ENCODE measurements at places on chromosomes 12 and 14. TPM values are rescaled to one million over a fixed set of nuclear protein-coding genes. Genes with fewer than 3 reads are reported as not detected.

Gene GYS2
- total RNA-seq: not detected

Gene SERPINA6
- 0.76 TPM for total RNA-seq

Gene NEDD1
- 54.2 TPM for total RNA-seq

Gene OXA1L
- total RNA-seq: 51.2 TPM

Gene STYK1
- not detected for total RNA-seq

Gene BATF
- total RNA-seq: 0.28 TPM

- no peak for DNase-seq
Observed at GRCh38 chr12:87274594-87275245, 754.5 kb downstream of the C12orf50 start.

DNA sequence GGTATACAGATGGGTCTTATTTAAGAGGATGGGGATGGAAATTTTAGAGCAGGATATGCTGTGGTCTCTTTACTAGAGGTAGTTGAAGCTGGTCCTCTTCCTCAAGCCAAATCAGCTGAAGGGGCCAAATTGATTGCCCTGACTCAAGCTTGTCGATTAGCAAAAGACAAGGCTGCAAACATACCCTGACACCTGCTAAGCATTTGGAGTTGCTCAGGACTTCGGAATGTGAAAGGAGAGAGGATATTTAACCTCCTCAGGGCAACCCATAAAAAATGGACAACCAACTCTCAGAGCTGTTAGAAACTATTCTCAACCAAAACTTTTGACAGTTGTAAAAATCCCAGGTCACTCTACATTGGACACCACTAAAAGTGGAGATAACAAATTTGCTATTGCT, 15.6 kb downstream of the PTGDR start:
- no peak for DNase-seq

DNA sequence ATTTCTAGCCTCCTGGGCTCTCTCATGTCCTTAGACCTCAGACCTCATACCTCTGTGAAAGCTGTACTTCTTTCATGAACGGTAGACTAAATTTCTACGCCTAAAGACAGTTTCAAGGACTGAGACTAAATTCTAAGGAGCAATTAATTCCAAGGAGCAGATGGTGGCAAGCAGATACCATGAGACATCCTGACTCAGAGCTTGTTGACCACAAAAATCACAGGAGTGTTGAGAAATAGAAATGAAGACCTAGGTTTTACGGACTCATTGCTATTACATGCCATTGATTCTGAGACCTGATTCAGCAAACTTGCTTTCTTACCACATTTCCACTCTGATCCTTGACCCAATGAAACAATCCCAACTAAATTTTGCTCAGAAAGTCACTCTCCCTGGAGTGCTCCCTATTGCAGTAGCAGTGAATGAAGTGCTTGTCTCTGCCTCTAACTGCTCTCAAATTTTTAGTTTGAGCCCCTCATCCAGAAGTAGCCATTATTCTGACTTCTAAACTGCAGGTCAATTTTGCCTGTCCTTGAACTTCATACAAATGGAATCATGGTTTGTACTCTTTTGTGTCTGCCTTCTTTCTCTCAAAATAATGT, 52.0 kb downstream of the PEX5 start:
- no peak for DNase-seq

DNA sequence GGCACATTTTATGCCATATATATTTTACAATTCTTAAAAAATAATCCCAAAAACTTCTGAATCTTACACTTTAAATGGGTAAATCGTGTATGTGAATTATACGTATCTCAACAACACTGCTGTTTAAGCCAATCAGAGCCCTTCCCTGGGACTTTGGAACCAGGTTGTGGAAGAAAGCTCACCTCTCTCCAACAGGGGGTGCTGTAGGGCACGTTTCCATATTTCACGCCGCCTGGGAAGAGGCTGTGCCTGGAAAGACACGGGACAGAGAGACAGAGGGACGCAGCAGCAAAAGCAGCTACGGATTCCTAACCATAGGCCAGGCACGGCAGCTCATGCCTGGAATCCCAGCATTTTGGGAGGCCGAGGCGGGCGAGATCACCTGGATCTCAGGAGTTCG, 29.4 kb upstream of the FBRSL1 start:
- DNase-seq: no peak

DNA sequence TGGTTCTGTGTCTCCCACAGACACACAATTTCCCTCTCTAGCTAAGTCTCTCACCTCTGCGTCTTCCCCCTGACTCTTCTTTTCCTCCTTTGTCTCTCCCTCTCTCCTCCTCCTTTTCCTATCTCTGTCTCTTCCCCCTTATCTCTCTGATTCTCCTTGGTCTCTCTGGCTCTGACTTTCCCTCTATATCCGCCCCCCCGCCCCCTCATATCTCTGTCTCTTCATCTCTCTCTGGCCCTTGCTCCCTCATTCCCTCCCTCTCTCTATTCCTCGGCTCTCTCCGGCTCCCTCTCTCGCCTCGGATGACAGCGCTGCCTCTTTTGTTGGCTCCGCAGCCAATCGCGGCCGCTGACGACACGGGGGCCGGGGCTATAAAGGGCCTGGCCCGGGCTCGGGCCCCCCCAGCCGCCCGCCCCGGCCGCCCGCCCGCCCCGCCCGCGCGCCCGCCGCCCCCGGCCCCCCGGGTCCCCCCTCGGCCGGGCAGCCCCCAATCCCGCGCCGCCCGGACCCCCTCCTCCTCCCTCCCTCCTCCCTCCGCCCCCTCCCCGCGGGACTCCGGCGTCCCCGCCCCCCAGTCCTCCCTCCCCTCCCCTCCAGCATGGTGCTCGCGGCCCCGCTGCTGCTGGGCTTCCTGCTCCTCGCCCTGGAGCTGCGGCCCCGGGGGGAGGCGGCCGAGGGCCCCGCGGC, at the start of gene GDF11:
Gene GDF11 (plus strand): TSS at position 404 of the 687 bp plus-strand sequence. CDS start 195 bp downstream, at position 599.
- peak; percentile 85 for DNase-seq

DNA sequence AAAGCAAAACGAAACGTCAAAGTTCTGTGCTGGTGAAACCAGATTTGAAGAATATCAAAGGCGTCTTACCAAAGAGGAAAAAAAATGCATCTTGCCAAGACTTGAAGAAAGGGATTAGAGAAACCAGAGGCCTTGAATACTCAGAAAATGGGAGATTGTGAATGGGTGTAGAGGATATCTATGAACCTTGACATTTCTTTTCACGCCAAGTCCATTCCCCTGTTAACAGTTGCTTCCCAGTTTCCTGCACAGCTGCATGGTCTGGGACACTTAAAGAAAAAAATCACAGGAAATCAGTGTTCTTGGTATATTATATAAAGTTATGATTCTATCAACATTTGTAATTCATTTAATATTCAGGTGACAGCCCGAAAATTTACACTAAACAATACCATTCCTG, 1.4 kb upstream of the GTF2A1 start:
- DNase-seq: no peak

GRCh38 chr14:89915114-89915878, 39.2 kb downstream of the EFCAB11 start:
- DNase-seq: peak; percentile 62

- no peak for DNase-seq
Observed at GRCh38 chr12:69553628-69554248, 31.5 kb upstream of the CCT2 start.

GRCh38 chr12:67661311-67662021, 12.9 kb downstream of the DYRK2 start:
- DNase-seq: no peak

- no peak for DNase-seq
Observed at GRCh38 chr12:89101440-89101839, 250.9 kb downstream of the DUSP6 start.

GRCh38 chr14:38311655-38312054, 55.8 kb upstream of the CLEC14A start:
- DNase-seq: no peak

DNA sequence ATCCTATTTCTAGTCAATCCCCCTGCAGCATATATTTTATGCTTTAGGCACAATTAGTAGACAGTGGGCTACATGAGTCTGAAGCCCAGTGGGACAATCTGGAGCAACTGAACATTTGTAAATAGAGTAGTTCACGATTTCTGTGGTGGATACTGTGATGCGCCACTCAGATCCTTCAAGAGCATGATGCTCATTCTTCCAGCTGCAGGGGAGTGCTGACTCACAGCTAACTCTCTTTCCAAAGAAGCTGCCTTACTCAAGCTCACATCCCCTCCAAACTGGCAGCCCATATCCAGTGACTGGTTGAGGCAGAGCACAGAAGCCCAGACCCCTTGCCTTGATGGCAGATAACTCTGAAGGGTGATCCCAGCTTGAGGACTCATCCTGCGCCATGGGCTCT, 224.2 kb upstream of the EEA1 start:
- DNase-seq: no peak

DNA sequence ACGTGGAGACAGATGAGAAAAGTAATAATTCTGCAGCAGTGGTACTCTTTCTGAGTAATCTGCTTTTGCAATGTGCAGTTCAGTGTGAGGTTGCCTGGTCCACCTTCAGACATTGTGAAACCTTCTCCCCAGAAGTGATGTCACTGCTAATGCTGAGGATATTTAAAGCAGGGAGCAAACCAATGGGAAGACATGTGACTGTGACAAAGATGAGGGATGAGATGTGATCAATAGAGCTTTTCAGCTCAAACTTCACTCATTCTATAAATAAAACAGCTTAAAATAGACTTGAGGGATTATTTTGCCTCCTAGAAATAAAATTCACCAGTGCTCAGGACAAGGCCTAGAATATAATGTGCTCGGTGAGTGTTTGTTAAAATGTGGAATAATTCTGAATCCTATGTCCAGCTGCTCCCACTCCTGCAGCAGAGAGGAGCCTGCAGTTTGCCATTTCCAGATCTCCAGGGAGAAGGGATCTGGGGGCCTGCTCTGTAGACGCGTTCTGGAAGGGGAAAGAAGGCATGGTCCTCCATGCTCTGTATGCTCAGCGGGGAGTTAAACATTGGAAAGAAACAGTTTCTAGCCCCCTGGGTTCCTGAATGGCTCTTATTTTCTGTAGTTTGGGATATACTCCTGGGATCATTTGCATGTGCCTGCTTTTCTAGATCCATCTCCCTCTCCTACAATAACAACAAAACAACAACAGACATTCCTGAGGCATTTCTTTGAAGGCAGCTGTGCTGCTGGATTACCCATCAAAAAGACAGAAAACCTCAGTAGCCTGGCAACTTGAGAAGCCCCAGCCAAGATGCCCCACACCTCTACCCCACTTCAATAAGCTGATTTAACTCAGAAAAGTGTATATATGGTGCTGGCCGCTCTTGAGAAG, 8.9 kb downstream of the SLC7A8 start:
- DNase-seq: peak; percentile 59

GRCh38 chr12:102879-103168, 36.3 kb downstream of the IQSEC3 start:
- no peak for DNase-seq

GRCh38 chr14:36684946-36685345, 23.3 kb downstream of the PAX9 start:
- DNase-seq: no peak

DNA sequence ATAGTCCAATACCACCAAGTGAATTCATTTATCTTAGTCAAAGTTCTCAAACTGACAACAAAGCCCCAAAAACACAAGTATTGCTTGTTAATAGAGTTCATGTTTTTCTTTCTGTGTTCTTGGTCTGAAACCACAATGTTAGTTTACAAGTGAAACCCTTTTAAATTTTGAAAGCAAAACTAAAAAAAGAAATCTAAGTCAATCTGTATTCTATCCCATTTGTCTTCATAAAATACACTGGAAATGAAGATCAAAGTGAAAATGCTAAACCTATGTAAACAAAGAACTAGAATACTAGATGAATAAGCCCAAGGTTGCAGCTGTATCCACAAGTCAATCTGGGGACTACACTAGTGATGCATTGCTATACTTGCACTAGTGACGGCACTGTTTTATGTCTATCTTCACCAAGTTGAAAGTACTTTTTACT, 10.4 kb downstream of the MAP4K5 start:
- no peak for DNase-seq

- no peak for DNase-seq
Observed at GRCh38 chr12:13387101-13387500, 190.6 kb downstream of the EMP1 start.

GRCh38 chr14:20657216-20658211, 16.0 kb upstream of the OR6S1 start:
- DNase-seq: no peak

- no peak for DNase-seq
Observed at GRCh38 chr12:53232646-53233461, 845 bp upstream of the RARG start.

DNA sequence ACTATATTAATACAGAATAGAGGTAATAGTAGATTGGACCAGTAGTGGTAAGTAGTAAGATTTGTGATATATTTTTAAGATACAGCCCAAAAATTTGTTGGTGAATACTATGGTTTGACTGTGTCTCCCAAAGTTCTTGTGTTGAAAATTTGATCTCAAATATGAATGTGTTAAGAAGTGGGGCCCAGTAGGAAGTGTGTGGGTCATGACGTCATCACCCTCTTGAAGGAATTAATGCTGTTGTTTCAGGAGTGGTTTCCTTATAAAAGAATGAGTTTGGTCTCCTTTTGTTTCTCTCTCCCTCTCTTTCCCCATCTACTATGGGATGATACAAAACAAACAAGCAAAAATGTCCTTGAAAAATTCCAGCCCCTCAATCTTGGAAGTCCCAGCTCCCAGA, 16.3 kb downstream of the LUM start:
- no peak for DNase-seq

GRCh38 chr12:121773011-121773777, 20.3 kb downstream of the RHOF start:
- peak; percentile 59 for DNase-seq

DNA sequence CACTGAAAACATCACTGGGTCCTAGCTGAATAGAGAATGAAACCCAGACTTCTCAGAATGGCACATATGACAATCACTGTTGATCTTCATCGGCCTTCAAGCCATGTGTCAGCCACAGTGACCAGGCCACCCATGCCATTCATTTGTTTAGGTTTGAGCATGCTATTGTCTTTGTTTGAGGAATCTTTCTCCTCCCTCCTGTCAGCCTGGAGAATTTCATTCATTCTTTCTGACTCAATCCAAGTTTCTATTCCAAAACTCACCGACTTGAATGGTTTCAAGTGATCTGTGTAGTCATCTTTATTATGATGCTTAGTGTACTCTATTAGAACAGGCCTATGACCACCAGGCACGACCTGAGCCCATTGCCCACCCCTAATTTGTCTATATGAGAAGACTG, 106.3 kb downstream of the ETNK1 start:
- DNase-seq: no peak

DNA sequence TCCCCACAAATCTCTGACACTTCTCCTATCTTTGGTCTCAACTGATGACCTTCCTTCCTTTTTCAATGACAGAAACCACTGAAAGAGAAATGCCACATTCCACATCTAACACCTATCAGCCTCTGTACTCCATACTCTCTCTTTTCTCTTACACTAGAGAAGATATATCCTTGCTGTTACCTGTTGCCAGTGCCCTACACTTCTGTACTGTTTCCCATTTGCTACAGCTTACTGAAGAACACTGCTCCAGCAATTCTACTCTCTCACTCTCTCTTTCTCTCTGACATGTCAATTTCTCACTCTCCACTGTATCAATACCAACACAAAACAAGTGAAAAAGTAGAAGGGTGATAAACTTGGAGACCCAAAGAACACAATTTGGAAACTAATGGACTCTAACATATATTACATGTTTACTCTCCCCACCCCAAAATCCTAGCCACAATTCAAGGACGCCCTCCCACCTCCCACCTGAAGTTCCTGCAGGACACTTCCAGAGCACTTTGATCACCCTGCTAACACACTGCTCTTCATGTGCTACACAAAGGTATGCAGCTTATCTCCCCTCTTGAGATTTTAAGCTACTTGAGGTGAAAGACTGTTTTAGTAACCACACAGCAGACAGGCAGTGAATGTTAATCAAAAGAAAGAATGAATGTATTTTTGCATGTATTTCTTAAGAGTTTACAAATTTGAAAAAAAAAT, 95.0 kb downstream of the MED13L start:
- DNase-seq: no peak
